ENCODE measurements at places on chromosomes 16 and 17.

DNA sequence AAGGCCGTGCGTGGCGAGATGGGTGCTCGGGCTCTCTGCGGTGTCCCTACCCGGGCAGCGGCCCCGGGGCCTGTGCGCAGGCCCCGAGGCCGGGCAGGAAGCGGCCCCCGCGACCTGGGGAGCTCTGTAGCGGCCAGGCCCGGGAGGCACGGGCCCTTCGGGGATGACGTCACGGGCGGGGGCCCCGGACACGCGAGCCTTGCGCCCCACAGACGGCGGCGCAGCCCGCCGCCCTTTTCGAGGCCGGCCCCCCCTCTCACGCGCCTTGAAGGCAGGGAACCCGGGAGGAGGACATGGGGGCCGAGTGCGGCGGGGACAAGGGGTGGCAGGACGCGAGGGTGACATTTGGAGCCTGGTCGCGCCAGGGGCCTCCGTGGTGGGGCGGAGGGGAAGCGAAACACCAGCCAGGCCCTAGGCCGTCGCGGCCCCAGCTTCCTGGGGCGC is 1.1 kb downstream of the RAI1 start:
- DNase-seq, result peak; percentile 31

DNA sequence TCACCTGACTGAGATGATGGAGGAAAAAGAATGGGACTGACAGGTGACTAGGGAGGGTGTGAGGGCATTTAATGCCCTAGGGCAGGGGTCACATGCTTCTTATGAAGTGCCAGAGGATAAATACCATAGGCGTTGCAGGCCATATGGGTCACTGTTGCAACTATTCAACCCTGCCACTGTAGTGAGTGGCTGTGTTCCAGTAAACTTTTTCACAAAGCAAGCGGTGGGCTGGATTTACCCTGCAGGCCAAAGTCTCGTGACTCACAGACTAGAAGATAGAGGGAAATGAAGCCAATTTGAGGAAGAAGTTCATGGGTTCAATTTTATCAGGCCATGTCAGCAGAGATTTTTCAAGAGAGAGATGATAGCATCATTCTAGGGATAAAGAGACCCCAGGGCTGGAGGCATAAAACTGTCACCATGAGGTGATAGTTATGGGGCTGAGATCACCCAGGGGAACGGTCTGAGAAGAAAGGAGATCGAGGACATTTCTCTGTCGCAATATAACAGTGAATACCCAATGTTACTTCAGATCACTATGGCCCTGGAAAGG is 8.6 kb downstream of the ARHGAP17 start:
- no peak for DNase-seq

GRCh38 chr17:6072157-6072556 is 2.0 kb downstream of the WSCD1 start:
- DNase-seq, result no peak

- DNase-seq, result no peak
Observed at GRCh38 chr17:41029633-41030245, at the start of gene KRTAP1-4. KRTAP1-4 (minus strand) TSS chr17:41030195; CDS start chr17:41030078, 117 bp downstream.

DNA sequence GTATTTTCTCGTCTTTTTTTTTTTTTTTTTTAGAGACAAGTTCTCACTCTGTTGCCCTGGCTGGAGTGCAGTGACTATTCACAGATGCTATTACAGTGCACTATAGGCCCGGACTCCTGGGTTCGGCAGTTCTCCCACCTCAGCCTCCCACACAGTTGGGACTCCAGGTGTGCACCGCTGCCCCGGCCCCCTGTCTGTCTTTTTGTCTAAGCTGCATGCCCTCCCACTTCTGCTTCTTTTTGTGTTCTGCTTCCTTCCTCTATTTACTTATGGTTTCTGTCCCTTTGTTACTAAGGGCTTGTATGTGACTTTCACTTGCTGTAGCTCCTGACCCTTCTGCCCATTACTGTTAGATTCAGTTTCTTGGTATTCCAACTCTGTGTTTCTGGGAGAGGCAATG is 20.5 kb downstream of the SLC7A6 start:
- no peak for DNase-seq

GRCh38 chr17:6327007-6327406 is 107.9 kb downstream of the AIPL1 start:
- no peak for DNase-seq

All from activated CD8-positive, alpha-beta memory T cell treated with anti-CD3 and anti-CD28 coated beads for 1 hour (primary cell).